ENCODE measurements at places on chromosomes 16 and 17. TPM values are rescaled to one million over a fixed set of nuclear protein-coding genes. Genes with fewer than 3 reads are reported as not detected.

The CORO6 gene
- total RNA-seq, result 31.6 TPM

The OR1F1 gene
- not detected for total RNA-seq

The MT1F gene
- total RNA-seq, result 10.6 TPM

The TP53TG3F gene
- not detected for total RNA-seq

The OGFOD3 gene
- total RNA-seq, result 26.8 TPM

DNA sequence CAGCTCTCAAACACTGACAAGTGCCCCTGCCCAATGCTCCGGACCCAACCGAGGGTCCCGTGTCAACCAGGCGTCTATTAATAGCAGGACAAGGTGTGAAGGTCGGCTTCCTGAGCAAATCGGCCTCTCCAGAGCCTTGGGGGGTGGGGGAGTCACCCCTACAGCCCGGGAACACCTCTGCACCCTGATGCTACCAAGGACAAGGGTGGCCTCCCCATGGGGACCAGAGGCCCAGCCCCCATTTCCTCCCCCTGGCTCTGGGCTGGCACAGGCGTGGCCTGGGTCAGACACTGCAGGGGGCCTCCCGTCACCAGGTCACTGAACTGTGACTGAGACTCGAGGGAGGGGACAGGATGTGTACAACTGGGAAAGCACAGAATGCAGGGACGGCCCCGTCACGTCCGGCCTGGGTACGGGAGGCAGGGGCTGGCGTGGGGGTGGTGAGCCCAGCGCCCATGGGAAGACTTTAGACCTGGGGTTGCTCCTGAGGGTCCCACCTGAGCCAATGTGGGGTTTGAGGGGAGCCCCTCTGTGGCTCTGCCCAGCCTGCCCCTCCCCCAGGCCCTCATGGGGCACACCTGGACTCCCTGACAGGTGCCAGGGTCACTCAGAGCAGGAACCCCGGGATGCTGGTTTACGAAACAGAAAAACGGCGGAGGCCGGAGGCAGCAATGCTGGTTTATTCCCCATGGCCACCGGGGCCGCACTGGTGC is 579 bp upstream of the CYBA start:
- DNase-seq, result peak; percentile 88

DNA sequence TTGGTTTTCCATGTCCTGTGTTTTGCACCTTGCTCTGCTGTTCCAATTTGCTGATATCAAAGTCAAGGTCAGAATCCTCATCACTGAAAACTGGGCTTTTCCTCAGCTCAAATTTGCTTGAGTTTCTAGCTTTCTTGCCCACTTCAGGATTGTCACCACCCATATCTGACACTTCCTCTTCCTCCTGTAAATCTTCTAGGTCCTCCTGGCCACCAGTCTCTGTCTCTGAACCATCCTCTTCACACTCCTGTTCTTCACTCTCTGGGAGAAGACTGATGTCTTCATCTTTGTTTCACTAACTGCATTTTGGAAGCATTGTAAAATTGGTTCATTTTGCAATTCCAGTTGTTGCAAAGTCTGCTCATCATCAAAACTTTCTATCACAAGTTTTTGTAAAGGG is 63.4 kb upstream of the RBL2 start:
- no peak for DNase-seq

GRCh38 chr17:19539841-19540311 is 6.2 kb downstream of the SLC47A1 start:
- DNase-seq, result peak; percentile 62

DNA sequence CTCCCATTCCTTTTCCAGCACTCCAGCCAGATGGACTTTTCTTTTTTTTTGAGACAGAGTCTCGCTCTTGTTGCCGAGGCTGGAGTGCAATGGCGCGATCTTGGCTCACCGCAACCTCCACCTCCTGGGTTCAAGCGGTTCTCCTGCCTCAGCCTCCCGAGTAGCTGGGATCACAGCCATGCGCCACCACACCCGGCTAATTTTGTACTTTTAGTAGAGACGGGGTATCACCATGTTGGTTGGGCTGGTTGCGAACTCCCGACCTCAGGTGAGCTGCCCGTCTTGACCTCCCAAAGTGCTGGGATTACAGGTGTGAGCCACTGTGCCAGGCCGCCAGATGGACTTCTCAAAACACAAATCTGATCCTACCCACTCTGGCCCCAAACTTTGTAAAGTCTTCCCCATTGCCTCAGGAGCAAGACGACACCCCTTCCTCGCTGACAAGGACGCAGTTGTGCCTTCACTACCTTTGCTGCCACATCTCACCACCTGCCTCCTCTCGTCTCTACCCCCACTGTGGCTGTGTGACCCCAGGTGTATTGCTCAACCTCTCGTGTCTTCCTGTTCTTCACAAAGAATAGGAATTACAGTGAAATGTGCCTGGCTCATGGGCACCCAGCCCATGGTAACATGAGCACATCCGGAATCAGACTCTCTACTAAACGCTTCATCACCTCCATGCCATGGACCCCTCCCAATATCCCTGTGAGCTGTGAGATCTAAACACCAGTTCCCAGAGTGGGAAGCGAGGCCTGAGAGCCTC is 3.7 kb upstream of the BANP start:
- peak; percentile 71 for DNase-seq

DNA sequence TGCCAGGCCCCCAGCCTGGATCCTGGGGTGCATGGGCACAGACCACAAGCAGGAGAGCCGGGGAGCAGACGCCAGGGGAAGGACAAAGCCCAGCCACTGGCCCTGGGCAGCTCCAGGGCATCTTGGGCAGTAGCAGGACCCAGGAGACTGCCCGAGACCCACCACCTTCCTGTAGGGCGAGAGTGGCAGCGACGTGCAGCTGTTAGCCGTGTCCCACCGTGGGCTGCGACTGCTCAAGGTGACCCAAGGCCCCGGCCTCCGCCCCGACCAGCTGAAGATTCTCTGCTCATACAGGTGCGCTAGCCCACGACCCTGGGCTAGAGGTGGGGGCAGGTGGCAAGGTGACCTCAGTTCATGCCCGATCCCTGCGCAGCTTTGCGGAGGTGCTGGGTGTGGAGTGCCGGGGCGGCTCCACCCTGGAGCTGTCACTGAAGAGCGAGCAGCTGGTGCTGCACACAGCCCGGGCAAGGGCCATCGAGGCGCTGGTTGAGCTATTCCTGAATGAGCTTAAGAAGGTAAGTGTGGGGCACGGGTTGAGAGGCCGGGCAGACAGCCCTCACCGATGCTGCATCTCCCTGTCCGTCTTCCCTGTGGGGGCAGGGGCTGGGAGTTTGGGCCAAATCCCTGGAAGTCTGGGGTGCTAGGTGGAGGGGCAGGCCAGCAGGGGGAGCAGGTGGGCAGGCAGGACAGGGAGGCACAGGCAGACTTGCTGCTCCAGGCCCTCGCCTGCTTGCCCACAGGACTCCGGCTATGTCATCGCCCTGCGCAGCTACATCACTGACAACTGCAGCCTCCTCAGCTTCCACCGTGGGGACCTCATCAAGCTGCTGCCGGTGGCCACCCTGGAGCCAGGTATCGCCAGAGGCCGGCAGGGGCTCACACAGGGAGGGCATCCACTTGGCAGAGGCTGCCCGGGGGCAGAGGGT is 13.5 kb upstream of the SMIM5 start:
- DNase-seq, result no peak

DNA sequence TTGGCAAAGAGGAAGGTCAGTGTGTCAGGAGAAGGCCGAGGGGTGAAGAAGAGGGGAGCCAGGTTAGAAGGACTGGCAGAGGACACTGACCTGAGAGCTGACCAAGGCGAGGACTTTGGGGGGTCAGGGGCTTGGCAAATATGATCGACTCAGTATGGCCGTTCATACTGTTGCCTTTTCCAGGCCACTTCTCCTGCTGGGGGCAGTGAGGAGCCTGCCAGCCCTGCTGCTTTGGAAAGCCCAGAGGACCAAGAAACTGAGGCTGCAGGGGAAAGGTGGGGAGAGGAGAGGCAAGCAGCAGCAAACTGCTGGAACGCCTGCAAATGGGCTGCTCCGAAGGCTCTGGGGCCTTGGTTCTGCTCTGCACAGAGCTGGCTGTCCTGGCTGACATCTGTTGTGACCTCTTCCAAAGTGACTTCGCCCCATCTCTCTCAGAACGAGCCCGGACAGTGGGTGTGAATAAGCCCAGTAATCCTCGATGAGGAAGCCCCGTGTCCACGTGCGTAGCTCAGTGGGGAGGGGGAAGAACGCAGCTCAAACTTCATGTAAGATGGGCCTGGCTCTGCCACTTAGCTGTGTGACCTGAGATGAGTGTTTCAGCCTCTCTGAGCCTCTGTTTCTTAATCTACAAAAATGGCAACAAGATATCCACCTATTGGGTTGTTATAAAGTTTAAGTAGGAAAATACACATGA is 111.3 kb downstream of the SALL1 start:
- no peak for DNase-seq

GRCh38 chr17:47810901-47811635 is 10.5 kb downstream of the OSBPL7 start:
- peak; percentile 58 for DNase-seq

- DNase-seq, result no peak
Observed at GRCh38 chr17:27366437-27366836, 72.5 kb downstream of the WSB1 start.

GRCh38 chr17:78708510-78708973 is 73.5 kb downstream of the CYTH1 start:
- DNase-seq, result peak; percentile 91

DNA sequence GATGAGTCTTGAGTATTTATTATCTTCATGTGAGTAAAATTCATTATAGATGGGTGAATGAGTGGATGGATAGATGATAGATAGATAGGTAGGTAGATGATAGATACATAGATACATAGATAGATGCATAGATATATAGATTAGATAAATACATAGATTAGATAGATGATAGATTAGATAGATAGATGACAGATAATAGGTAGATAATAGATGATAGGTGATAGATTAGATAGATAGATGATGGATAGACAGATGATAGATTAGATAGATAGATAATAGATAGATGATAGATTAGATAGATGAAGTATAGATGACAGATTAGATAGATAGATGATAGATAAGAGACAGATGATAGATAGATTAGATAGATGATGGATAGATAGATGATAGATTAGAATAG is 21.8 kb upstream of the WFIKKN2 start:
- DNase-seq, result no peak

DNA sequence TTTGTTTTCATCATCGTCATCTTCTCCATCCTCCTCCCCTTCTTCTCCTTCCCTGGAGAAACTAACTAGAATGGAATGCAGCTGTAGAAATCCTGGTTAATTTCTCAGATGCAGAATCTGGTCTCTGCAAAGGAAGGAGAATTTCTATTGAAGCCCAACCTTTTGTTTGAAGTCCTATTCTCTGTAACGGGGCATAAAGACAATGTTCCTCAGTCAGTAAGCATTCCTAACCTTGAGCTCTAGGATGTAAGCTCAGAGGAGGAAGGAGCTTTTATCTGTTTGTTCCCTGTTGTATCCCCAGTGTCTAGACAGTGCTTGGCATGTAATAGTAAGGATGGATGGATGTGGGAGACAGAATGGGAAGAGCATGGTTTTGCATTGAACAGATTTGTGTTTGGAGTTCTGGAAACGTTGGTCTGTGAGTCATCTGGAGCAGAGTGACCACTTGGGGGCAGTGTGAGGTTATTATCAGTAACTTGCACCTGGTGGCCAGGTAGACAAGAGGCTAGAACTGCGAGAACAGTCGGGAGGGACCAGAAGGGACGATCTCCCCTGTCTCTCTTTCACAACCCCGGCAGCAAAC is 363.7 kb downstream of the SNX29 start:
- DNase-seq, result no peak

DNA sequence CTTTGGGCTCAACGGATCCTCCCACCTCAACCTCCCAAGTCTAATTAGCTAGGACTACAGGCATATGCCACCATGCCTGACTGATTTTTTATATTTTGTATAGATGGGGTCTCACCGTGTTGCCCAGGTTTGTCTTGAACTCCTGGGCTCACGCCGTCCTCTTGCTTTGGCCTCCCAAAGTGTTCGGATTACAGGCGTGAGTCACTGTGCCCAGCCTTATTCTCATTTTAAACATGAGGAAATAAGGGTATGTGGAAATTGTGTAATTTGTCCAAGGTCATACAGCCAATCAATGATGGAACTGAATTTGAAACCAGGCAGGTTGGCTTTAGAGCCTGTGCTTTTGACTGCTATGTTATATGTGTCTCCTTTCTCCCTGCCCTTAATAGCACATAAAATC is 27.4 kb upstream of the AQP8 start:
- DNase-seq, result no peak

GRCh38 chr17:31497994-31498826 is 106.7 kb downstream of the RAB11FIP4 start:
- no peak for DNase-seq

GRCh38 chr17:53912117-53912516 is 89.4 kb downstream of the KIF2B start:
- DNase-seq, result no peak

GRCh38 chr17:37614391-37614790 is 5.2 kb upstream of the SYNRG start:
- DNase-seq, result no peak

GRCh38 chr17:51261024-51261963 is 948 bp downstream of the UTP18 start:
- no peak for DNase-seq

- no peak for DNase-seq
Observed at GRCh38 chr17:9336817-9337216, 238.8 kb downstream of the STX8 start.

DNA sequence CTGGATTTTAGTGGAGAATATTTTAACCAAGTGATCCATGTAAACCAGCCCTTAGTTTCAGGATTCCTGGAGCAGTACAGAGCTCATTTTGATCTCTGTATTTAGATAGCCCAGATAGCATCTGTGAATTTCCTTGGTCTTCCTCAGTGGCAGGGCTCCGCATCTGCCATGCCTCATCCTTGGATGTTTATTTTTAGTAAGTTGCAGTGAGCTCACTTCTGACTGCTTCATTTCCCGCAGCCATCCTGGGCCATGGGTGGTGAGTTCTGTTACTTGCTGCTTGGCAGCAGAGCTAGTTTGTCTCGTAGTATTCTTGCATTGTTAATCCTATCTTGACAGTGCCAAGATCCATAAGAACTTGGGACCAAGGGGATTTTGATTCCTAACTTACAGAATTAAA is 33.7 kb downstream of the IST1 start:
- no peak for DNase-seq

DNA sequence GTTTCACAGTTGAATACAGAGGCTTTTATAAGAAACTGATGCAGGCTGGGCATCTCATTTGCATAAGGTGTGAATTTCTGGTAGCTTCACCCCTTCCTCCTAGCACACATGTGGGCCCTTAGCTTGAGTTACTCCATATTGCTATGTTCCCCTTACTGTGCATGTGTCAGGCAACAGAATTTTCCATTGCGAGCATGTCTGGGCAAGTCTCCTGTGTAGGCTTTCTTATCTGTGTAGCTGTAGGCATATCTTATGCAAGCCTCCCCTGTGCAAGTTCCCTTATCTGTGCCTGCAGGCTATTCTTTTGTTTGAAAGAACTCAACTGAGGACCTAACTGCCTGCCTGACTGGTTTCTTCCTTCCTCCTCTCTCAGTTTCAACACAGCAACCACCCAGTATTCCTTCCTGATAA is 597.4 kb upstream of the CDH5 start:
- no peak for DNase-seq

DNA sequence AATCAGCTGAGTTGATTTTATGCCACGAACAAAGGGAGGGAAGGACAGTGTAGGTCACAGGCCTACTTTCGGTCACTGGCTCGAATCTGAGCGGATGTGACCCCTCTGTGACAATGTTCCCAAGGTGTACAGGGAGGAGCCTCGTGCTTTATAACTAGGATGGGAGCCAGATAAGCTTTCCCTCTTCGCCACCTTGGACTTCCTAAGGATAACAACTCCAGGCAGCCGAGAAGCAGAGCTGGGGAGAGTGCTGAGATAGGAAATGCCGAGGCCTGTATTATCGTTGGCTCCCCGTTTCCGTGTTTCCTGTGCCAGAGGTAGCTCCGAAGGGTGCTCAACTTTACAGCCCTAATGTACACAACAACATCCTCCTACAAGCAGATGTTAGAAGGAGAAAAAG is 217.8 kb upstream of the IRX3 start:
- DNase-seq, result no peak

All from posterior vena cava (tissue), 2 donors.